ENCODE measurements at places on chromosomes 2 and 18.

DNA sequence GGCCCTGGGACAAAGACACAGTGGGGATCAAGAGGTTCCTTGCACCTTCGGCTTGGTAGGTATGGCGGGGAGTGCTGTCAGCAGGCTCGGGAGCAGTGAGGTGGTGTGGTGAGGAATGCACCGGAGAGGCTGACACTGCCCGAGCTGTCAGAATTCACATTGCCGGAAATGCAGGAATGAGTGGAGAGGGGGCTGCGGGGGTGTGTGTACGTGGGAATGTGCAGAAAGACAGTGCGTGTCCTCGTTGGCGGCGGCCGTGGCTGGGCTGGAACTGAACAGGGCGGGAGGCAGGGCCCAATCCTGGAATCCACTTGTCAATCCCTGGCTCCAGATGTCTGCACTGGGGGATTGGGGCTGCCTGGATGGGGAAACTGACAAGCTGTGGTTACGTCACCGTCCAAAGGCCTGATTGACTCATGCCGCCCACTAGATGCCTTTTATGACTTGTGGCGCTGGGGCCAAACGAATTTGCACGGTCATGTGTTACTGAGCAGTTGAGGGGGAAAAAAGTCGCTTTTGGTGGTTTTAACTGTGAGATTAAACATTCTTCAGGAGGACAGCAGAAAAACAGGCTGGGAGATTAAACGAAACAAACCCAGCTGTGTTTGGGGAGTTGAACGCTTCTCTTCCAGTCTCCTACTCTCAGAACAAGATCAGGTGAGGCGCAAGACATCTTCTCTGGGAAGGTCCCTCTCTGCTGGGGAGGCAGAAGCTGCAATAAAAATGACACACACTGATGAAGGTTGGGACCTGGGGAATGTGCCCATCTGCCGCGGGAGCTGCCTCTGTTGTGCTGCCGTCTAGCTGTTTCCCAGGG is 189.4 kb upstream of the GLI2 start:
- DNase-seq, result no peak

DNA sequence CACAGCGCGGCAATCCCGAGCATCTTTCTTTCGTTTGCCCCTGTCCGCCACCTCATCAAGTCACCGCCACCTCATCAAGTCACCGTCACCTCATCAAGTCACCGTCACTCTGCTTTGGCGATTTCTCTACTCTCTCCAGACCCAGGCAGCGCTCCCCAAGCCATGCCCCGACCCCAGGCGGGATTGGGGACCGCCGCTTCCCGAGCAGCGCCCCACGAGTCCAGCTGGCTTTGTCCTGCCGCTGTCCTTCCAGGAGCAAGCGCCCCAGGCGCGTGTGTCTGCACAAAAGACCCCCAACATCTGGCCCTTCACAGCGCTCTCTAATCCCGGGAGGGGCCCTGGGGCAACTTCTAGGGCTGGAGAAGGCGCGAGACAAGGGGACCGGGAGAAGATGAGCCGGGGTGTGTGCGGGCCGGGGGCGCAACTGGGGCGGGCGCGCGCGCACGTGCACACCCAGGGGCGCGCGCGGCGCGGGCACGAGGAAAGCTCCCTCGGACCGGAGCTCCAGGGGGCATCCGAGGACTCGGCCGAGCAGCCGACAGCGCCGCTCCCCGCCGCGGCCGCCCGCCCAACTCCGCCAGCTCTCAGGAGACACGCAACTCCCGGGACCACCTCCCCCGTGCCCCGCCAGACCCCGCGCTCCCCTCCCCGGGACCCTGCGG is 633 bp upstream of the RNF152 start:
- no peak for DNase-seq

GRCh38 chr2:49175831-49176230 is 21.5 kb upstream of the FSHR start:
- DNase-seq, result no peak

GRCh38 chr2:240296476-240297255 is 138.8 kb upstream of the GPC1 start:
- DNase-seq, result no peak

- DNase-seq, result peak; percentile 3
Observed at GRCh38 chr2:14944562-14945346, 312.2 kb downstream of the LRATD1 start.

DNA sequence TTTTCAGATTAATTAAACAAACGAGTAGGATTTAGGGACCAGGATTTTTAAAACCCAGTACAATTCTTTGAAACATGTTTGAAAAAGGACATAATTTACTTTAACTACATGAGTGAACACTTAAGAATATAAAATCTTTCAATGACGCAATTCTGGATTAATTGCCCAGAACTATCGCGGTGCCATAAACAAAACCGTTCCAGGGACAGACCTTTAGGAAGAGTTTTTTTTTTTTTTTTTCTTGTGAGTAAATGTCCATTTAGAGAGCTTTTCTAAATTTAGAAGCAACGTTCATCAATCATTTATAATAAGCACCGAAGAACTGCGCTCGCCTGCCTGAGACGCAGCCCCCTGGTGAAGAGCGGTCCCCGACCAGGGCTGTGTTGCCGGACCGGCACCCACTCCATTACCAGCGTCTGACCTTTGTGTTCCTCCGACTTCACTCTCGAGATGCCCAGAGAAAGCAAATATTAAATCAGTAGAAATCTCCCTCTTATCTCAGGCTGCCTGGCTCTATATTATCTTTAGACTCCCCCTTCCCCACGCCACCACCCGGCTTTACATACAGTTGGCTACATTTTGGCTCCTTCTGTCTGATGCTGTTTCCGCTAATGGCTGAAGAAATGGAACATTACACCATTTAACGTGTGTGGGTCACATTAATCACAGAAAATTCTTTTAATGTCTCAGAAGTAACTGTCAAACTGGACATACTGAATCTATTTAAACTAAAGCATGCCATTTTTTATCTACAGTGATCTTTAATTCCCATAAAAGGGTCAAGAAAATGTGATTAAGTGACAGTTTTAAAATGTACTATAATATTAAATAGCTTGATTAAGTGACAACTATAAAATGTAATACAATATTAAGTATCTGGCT is 364.0 kb upstream of the MEIS1 start:
- DNase-seq, result no peak

- no peak for DNase-seq
Observed at GRCh38 chr2:173393186-173393585, 38.5 kb downstream of the CDCA7 start.

- DNase-seq, result no peak
Observed at GRCh38 chr18:39558658-39559057, 1993.1 kb upstream of the CELF4 start.

- peak; percentile 43 for DNase-seq
Observed at GRCh38 chr18:61606759-61607158, 273.5 kb downstream of the CDH20 start.

DNA sequence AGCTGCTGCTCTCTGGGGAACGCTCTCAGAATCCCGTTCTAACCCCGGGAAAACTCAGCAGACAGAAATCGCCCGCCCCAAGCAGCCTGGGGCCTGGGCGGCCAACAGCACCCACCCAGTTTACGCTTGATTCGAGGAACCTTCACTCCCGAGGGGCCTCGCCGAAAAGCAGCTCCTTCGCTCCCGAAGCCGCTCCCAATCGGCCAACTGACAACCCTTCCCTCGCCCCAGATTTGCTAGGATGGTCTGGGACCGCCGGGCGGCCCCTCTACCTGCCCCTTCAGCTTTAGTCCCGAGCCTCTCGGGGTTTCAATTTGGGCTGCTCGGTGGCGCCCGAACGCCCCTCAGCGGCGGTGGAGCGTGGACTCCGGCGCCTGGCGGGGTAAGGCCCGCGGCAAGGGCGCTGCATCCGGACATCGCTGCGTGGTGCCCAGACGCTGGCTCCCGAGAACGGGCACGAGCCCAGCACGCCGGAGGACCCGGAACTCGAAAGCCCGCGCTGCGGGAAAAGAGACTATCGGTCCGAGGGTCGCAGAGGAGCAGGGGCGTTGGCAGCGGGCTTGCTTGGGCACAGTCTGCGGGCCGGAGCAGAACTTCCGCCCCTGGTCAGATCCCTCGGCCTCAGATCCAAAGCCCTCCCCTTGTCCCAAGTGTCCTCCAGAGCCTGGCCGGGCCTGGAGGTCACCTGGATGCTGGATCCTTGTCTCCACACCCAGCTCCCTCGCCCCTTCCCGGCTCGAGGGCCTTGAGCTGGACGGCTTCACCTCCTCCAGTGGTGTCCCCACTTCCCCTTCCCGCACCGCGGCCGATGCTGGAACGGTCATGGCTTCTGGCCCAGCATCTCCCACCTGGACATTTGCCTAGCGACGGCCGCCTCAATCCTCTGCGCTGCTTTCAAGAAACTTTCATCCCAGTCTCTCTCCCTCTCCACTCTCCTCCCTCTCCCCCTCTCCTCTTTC is 3.0 kb upstream of the OTX1 start:
- no peak for DNase-seq

DNA sequence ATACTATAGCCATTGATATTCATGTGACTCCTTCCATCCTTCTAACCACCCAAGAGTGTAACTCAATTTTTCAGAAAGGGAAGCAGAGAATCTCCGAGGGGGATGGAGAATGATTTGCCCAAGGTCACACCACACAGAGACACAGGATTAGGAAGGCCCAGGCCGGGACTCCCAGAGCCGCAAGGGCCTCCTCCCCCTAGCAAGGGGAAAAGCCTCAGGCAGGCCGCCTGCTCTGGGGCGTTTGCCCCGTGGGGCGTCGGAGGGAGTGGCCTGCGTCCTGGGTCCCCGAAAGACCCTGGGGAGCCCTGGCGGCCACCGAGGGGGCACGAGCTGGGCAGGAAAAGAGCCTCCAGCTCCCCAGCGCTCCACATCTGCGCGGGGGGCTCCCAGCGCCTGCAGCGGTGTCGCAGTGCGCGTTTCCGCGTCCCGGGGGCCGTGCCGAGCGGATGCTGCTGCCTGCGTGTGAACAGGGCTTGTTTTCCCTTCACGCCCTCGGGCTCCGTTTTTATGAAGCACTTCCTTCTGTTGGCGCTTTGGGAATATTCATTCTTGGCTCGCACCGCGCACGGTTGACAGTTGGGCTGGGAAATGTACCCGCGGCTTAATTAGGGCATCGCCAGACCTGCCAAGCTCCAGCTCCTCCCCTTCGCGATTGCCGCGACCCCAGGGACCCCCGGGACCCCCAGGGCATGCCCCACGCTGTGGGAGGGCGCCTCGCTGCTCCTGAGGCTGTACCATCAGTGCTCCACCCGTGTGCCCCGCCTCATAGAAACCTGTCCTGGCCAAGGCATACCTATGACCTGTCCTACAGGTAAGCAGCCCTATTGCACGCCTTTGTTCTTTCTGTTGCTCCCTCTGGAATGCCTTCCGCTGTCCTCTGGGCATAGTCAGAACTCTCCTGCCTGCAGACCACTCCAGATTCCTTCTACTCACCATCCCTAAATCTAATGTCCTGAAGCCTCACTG is 158.9 kb upstream of the GLI2 start:
- DNase-seq, result no peak

DNA sequence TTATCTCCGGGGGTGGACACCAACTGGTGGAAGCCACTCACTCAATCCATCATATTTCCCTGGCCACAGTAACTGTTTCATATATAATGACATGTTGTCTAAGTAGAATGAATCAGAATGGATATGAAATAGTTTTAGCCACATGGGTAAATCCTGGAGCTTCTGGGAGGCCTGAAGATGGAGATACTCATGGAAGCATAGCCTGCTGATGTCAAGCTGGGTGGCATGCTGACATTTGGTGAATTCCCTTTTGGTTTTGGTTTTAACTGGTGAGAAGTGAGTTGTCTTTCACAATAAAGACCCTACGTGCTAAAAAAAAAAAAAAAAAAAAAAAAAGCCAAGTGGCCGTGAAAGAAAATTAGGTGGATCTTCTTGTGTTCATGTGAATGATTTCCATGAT is 105.3 kb upstream of the ITGA6 start:
- no peak for DNase-seq

GRCh38 chr2:117723888-117724434 is 90.5 kb upstream of the DDX18 start:
- DNase-seq, result no peak

DNA sequence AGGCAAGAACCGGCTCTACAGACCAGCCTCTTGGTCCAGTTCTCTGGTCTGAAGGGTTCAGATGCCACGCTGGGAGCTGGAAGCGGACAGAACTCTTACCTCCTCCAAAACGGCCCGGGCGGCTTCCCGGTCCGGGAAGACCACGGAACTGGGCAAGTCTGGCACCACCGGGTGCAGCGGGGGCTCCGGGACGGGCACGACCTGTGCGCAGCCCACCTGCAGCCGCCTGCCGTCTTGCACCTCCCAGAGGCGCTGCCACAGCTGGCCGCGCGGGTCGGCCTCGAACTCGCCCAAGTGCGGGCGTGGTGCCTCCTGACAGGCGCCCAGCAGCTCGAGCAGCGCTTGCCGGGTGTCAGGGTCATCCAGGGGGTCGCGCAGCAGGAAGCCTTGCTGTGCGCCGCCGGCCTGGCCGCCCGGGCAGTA is 773 bp downstream of the CMPK2 start:
- no peak for DNase-seq

- no peak for DNase-seq
Observed at GRCh38 chr2:102001767-102002142, 10.0 kb downstream of the IL1R2 start.

DNA sequence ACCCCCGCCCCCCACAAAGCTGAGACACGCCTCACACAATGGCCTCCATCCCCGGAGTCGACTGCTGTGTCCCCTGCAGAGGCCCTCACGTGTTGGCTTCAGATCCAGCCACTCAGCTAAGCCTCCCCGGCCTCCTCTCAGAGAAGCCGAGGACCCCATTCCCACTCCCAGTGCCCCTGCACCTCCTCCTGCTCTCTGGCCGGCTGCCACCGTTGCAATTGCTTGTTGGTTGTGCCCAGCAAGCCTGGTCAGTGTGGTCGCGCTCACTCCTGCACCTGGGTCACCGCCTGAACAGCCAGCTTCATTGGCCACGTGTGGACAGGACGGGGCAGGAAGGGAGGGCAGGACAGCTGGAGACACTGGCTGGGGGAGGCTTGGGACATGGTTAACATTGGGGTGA is 191.5 kb upstream of the SALL3 start:
- no peak for DNase-seq

GRCh38 chr2:192091476-192091875 is 103.3 kb downstream of the TMEFF2 start:
- DNase-seq, result no peak

DNA sequence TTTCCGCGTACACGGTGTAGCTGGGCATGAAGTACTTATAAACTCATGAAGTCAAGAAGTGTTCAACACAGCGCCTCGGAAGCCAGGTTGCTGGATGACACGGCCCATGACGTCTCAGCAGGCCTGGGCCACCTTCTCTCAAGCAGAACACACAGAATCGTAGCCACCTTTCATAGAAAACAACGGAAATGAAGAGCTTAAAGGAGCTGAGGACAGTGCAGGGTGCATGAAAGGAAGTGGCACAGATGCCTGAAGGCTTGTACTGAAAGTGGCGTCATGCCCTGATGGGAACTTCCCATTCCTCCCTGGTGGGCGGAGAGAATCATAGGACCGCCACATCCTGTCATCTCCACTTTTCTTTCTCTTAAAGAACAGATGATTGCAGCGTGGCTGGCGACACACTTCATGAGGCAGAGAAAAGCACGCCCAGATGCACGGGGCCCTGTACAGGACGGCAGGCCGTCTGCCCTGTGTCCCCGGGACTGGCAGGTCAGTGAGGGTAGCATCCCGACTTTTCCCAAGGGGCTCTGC is 31.1 kb downstream of the HDAC4 start:
- no peak for DNase-seq

- no peak for DNase-seq
Observed at GRCh38 chr18:63205791-63206252, 113.7 kb downstream of the BCL2 start.

- DNase-seq, result no peak
Observed at GRCh38 chr2:232573771-232574435, 23.4 kb downstream of the EIF4E2 start.

GRCh38 chr2:96118698-96119388 is 2.5 kb upstream of the ADRA2B start:
- DNase-seq, result no peak
